Esophagus squamous epithelium (tissue), 5 donors: ENCODE measurements at places on chromosomes 1 and 21.

- no peaks in the 10 kb centered on the region for H3K36me3 ChIP-seq
- no peak overlapping the region for H3K4me3 ChIP-seq
- DNase-seq, result no peak
- H3K4me1 ChIP-seq, result peaks cover 33% of the 10 kb centered on the region
- H3K27ac ChIP-seq, result no peak overlapping the region
These were observed 1.3 kb upstream of the SYT6 start for GRCh38 chr1:114154963-114155322.

DNA sequence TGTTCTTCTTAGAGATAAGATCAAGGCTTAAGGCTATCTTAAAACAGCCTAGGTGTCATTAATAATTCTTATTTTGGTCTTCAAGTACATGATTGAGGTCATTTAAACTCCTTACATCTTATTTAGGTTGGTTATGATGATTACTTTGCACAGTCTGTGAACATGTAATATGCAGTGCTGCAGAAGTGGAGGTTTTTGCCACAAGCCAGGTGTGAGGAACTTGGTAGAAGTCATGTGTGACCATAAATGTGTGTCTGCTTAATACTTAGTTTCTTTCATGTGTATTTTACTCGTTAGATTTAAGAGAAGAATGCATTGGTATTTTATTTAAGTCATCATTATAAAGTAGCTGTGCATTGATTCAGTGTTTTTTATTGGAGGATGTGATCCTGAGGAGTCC, 10.1 kb downstream of the ATG4C start:
- no peaks in the 10 kb centered on the region for H3K36me3 ChIP-seq
- no peaks in the 10 kb centered on the region for H3K27me3 ChIP-seq
- H3K4me1 ChIP-seq, result no peaks in the 10 kb centered on the region
- no peak for DNase-seq
- no peak overlapping the region for H3K27ac ChIP-seq

DNA sequence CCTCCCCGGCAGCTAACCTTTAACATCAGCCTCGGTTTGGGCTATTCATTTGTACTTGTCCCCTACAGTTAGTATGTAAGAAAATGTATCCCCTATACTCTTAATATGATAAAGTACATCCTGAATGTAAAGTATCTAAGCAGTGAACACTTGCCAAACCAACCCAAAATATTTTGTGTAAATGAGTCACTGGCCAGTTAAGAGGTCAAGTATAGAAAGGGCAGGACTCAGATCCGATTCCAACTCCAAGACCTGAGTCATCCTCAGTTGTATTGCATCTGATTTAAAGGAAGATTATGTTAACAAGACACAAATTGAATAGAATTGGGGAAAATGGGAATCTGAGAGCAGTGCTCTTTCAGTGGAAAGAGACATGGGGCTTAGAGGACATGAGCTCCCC, 84.4 kb downstream of the CD58 start:
- no peaks in the 10 kb centered on the region for H3K36me3 ChIP-seq
- H3K27ac ChIP-seq, result no peak overlapping the region
- H3K27me3 ChIP-seq, result no peaks in the 10 kb centered on the region
- no peak overlapping the region for H3K4me3 ChIP-seq

- H3K4me1 ChIP-seq, result no peaks in the 10 kb centered on the region
- no peak for DNase-seq
- H3K27ac ChIP-seq, result no peak overlapping the region
- no peaks in the 10 kb centered on the region for H3K27me3 ChIP-seq
These were observed 430.4 kb upstream of the NR5A2 start for GRCh38 chr1:199597152-199597551.

DNA sequence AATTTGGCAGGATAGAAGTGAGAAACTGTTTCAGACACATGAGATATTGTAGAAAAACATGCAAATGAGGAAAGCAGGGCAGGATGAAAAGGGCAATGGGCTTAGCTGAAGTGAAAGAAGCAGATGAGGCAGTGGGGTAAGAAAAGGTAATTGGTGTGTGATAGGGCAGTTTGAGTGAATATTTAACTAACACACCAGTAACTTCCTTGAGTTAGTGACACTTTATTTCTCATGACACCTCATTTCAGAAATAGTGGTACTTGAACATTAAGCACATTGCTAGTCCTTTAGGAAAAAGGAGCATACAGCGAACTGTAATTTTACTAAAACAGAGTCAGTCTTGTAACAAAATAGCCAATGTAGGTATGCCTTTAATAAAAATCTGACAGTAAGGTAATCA, 415.0 kb downstream of the DPYD start:
- no peaks in the 10 kb centered on the region for H3K4me1 ChIP-seq
- H3K36me3 ChIP-seq, result no peaks in the 10 kb centered on the region
- no peaks in the 10 kb centered on the region for H3K27me3 ChIP-seq
- DNase-seq, result no peak
- no peak overlapping the region for H3K27ac ChIP-seq

DNA sequence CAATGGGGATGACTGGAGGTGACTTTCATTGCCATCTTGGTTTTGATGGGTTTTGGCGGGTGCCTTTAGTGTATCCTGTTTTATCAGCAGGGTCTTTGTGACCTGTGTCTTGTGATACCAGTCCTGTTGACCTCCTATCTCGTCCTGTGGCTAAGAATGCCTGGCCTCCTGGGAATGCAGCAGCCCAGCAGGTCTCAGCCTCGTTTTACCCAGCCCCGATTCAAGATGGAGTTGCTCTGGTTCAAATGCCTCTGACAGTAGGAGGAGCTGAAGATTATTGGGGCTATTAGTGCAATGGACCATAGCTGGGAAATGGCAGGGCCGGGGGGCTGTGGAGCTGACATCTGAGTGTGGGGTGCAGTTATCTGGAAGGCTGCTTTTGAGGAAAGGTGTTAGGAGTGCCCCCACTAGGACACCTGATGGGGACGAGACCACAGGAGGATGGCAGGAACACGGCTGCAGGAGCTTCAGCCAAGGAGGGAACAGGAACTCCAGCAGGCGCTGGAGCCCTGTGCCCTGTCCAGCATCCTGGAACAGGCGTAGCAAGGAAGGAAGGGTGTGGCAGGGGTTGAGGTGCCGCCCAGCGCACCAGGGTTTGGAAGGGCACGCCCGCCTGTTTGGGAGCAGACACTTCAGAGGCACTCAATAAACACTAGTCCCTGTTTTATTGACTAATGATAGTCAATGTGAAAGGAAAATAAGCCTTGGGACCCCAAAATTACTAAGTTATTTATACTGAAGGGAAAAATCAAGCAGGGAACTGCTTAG, 15.3 kb upstream of the AGPAT3 start:
- H3K36me3 ChIP-seq, result no peaks in the 10 kb centered on the region
- H3K4me1 ChIP-seq, result peaks cover 5% of the 10 kb centered on the region
- H3K27me3 ChIP-seq, result no peaks in the 10 kb centered on the region
- H3K27ac ChIP-seq, result no peak overlapping the region
- no peak for DNase-seq

GRCh38 chr1:214898161-214898560, 184.4 kb upstream of the KCNK2 start:
- DNase-seq, result no peak
- no peaks in the 10 kb centered on the region for H3K27me3 ChIP-seq
- H3K27ac ChIP-seq, result no peak overlapping the region
- no peaks in the 10 kb centered on the region for H3K4me1 ChIP-seq
- H3K4me3 ChIP-seq, result no peak overlapping the region
- H3K36me3 ChIP-seq, result no peaks in the 10 kb centered on the region

DNA sequence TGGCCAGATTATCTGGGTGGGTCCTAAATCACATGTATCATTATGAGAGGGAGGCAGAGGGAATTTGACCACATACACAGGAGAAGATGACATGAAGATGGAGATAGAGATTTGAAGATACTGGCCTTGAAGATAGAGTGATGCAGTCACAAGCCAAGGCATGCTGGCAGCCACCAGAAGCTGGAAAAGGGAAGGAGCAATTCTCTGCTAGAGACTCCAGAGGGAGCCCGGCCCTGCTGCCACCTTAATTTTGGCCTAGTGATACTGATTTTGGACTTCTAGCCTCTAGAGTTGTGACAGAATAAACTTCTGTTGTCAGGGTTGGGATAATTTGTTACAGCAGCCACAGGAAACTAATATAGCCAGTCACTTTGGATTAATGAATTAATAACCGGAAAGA, 2.2 kb upstream of the PRDM2 start:
- H3K4me1 ChIP-seq, result peaks cover 5% of the 10 kb centered on the region
- no peak overlapping the region for H3K27ac ChIP-seq
- H3K27me3 ChIP-seq, result no peaks in the 10 kb centered on the region
- no peak for DNase-seq
- H3K4me3 ChIP-seq, result no peak overlapping the region
